Activated T-cell treated with anti-CD3 and anti-CD28 coated beads, Interleukin-2, amount 50 U/mL, for 48 hours (primary cell): ENCODE measurements at places on chromosomes 16 and 17.

- DNase-seq = no peak
Observed at GRCh38 chr17:44467108-44467507, 36.1 kb downstream of the GPATCH8 start.

- no peak for DNase-seq
Observed at GRCh38 chr16:57994361-57994760, 6.1 kb downstream of the ZNF319 start.

DNA sequence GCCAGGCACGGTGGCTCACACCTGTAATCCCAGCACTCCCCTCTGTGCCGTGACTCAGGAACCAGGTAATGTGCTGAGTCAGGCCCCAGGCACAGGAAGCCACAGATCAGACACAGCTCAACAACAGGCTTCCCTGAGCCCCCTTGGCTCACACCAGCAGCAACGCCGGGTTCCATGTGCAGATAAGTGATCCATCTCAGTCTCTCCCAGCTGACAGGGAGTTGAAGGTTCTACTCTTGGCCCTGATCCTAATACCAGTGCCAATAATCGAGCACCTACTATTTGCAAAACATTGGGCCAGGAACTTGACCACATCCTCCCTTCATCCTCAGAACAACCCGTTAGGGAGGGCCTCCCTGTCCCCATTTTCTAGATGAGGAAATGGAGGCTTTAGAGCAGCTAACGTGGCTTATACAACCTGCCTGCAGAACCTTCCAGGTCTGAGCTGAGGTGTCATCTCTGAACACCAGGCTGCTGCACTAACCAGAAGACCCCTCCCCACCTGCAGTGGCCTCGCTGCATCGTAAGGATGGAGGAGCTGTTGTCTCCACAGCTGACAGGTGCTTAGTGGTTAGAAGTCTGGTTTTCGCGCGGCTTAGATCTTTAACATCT is 64.8 kb upstream of the AMZ2 start:
- peak; percentile 78 for DNase-seq

DNA sequence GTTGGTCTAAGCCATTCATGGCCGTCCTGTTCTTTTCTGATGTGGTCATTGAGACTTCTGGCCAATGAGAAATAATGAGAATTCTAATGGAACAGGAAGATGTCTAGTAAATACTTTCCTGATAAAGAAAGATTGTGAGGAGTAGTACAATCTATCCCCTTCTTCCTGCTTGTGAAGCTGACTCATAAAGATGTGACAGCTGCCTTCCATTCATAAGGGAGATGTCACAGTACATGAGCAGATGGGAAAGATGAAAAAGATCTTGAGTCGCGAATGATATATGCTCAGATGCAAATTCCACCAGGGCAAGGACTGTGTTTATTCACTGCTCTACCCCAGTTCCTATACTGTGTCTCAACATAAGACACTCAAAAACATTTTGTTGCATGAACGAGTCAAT is 111.7 kb upstream of the FOXF1 start:
- no peak for DNase-seq

DNA sequence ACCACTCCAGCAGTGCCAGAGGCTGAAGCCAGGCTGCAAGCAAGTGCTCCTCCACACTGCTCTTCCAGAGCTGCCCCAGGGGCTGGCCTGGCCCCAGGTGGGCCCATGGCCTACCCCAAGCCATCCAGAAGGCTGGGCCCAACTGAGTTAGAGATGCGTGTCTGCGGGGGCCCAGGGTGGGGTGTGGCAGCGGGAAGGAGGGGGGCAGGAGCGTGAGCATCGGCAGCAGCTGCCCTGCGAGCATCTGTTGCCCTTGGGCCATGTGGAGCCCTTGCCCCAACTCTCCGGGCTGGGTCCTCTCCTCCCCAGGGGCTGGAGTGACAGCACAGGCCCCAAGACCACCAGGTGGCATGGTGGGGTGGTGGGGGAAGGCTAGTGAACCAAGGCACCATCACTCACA is 7.3 kb upstream of the SREBF1 start:
- DNase-seq = no peak

- DNase-seq = no peak
Observed at GRCh38 chr16:30447512-30448226, 2.0 kb upstream of the SEPHS2 start.

DNA sequence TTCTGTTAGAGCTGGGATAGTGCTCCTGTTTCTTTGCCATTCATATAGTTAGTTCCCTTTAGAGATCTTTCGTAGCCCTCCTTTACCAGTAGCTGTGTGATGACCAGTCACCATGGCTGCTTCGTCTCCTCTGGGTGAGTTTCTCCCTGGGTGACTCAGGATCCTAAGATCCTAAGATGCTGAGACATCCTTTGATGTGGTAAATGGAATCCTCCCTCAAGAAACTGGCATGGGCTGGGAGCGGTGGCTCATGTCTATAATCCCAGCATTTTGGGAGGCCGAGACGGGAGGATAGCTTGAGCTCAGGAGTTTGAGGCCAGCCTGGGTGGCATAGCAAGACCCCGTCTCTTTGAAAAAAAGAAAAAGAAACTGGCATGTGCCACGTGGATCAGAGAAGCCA is 5.9 kb downstream of the PHAF1 start:
- DNase-seq = no peak

DNA sequence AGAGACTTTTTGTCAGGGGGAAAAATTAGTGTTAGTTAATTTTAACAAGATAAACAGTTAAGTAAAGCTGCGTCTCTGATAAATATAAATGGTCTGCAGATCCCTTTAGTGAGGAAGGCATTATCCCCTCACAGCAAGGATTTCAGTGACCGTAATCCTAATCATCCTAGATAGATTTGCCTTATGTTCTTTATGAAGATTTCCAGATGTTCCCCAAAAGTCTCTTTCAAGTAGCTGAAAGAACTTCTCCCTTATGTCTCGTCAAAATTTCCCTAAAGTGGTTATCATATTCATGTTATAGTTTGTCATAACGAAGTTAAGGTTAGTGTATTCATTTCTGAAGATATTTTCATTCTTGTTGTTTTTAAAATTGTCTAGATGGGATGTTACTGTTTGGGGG is 5.6 kb downstream of the MOSMO start:
- no peak for DNase-seq

DNA sequence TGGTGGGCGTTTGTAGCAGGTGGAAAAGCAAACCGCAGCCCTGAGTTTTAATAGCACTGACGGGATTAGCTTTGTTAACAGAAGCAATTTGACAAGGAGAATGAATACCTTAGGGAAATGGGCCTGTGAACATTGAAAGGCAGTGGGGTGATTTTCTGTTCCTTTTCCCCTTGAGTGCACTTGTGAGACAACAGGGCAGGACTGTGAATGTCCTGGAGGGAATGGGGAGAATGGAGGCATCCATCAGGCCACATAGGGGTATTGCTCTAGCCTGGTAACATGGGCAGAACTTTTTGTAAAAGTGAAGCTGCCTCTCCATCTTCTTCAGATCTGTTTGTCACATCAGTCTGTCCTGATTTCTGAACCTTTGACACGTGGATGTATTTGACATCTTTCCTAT is 26.2 kb downstream of the USP43 start:
- DNase-seq = no peak

- no peak for DNase-seq
Observed at GRCh38 chr17:7262935-7263800, 890 bp upstream of the CLDN7 start.

DNA sequence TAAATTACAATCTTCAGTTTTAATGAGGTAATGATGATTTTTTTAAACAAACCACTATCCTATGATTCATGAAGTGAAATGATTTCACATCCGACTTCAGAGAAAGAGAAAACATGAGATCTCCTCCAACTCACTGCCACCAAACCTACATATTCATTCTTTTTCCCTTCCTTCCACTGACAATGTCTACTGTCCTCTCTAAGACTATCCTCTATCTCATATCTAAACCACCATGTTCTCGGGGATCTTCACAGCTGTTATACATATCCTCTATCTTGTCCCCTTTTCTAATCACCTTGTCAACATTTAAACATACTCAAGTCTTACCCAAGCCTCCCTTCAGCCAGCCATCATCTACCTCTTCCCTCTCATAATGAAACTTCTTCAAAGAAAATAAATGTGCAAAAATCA is 53.5 kb downstream of the SMURF2 start:
- DNase-seq = no peak

DNA sequence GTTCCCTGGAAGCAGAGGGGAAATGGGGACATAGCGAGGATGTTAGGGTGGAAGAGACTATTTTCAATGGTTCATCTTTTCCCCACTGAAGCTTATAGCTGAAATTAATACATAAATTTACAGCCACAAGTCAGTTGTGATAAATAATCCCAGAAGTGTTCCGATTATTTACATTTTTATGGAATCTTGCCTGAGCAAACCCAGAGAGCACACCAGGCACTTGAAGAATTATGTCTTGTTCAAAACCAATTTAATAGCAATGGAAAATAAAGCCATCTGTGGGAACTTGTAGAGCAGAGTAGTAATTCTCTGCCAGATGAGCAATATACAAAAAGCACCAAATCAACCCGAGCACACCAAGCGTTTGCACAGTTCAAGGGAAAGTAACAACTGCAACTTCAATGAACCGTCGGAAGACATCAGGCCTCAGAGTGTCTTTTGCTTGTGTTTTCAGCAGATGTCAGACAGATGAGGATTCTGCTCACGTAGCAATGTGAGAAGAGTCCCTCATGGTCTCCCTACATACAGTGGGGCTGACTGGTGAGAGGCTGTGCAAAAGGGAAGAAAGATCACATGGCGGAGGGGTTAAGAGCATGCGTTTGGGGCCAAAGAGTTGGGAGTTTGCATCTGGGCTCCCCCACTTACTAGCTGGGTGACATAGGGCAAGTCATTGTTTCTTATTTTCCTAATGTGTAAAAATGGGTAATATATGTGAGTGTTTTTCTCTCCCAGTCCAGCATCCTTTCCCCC is 148.7 kb upstream of the HS3ST2 start:
- no peak for DNase-seq

DNA sequence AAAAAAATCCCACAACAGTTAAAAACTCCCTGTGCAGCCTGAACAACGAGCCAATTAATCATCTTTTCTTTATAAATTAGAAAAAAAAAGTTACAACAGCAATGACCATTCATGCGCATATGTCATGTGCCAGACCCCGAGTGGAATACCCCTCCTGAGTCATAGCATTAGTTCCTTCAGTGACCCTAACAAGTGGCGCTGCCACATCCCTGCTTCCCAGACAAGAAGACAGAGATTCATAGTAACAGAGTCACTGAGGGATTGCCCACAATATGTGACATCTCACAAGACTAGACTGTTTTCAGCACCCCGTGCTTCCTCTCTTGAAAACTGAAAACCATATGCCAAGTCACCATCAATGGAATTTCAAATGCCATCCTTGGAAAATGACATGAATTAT is 7.9 kb downstream of the UMOD start:
- DNase-seq = no peak

- no peak for DNase-seq
Observed at GRCh38 chr17:7576432-7576937, 3.0 kb upstream of the CD68 start.

- no peak for DNase-seq
Observed at GRCh38 chr17:58312021-58312630, 16.5 kb downstream of the TSPOAP1 start.

DNA sequence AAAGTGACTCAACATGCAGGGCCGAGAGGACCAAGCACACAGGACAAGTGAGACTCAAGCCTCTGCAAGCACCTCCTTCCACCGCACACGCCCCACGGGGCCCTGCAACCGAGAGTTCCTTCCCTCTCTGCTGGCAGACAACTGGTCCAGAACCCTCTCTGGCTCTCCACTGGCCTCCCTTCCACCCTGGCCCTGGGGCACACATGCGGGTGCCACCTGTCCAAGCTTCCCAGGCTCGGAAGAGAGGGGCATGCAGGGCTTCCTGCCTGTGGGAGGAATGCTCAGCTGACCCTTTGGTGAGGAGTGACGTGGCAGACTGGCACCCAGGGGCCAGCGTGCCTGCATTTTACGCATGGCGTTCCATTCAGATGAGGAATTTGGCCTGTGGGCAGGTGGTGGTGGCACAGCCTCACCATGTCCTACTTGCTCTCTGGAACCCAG is 59.8 kb downstream of the PIPOX start:
- DNase-seq = no peak

GRCh38 chr16:83004868-83005652 is 378.3 kb downstream of the CDH13 start:
- no peak for DNase-seq

GRCh38 chr16:29982560-29983419 is 9.1 kb downstream of the TAOK2 start:
- DNase-seq = no peak

DNA sequence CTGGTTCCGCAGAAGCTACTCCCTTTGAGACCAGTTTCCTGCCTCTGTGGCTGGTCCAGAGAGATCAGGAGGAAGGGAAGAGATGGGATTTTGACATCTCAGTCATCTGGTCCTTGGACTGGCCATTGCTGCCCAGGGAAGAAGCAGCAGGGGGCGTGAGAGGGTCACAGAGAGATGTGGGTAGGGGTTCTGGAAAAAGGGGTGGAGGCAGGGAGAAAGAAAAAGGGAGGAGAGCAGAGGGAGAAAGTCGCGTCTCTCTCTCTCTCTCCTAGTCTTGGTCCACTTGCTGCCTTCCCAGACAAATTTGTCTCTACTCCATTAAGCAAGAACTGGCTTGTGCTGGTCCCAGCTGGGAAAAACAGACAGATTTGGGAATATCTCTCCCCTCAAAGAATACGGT is 4.4 kb downstream of the SHBG start:
- DNase-seq = peak; percentile 39

DNA sequence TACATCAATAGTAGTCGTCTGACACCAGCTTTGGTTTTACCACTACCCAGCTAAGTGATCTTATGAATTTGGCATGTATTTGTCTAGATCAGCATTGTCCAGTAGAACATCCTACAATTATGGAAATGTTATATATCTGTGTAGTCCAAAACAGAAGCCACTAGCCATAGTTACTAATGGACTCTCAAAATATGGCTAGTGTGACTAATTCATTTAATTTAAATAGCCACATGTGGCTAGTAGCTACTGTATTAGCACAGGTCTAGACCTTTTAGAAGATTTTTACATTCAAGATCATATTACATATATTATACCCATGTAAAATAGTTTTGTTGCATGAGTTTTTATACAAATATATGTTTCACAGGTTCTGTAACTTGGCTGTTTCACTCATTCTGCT is 27.0 kb upstream of the NFAT5 start:
- no peak for DNase-seq

- no peak for DNase-seq
Observed at GRCh38 chr17:28038802-28039201, 3.7 kb upstream of the NLK start.

- peak; percentile 88 for DNase-seq
Observed at GRCh38 chr17:39547713-39548478, 59.8 kb downstream of the NEUROD2 start.
